ENCODE measurements at places on chromosomes 3 and 15.

DNA sequence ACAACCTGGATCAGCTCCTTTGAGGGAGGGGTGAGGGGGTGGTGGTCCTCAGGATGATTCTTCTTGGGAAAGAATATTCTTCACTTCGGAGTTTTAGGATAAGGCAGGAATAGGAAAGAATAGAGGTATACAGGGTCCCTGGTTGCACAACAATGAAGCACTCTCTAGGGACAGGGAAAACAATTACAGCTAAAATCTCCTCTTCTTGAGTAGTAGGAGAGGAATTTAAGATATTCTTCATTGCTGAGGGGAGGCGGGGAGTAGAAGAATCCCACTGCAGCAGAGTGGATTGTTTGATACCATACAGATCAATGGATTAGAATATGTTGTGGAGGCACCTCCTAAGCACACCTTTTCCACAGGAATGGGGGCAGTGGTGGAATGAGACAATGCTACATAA is 20.5 kb downstream of the SLC9C1 start:
- no peak for DNase-seq

- DNase-seq = no peak
These were observed 392.3 kb upstream of the NECTIN3 start for GRCh38 chr3:110679285-110679684.

DNA sequence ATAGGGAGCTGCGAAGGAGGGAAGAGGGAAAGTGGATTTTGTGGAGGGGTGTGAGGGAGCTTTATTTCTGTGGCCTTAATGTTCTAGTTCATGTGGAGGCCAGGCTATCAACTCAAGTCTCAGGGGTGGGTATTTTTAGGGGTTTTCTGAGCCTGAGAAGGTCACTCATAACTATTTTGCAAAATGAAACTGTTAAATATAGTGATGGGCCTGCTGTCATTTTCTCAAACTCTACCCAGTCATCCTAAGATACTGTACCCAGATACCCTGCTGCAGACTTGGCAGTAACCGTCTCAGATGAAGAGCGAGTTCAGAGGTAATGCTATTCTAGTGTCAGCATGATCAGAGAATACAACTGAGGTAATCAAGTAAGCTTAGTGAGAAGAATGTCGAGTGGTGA is 545.0 kb upstream of the TBL1XR1 start:
- DNase-seq = no peak

GRCh38 chr3:117399311-117400078 is 689.9 kb downstream of the TUSC7 start:
- DNase-seq = no peak

DNA sequence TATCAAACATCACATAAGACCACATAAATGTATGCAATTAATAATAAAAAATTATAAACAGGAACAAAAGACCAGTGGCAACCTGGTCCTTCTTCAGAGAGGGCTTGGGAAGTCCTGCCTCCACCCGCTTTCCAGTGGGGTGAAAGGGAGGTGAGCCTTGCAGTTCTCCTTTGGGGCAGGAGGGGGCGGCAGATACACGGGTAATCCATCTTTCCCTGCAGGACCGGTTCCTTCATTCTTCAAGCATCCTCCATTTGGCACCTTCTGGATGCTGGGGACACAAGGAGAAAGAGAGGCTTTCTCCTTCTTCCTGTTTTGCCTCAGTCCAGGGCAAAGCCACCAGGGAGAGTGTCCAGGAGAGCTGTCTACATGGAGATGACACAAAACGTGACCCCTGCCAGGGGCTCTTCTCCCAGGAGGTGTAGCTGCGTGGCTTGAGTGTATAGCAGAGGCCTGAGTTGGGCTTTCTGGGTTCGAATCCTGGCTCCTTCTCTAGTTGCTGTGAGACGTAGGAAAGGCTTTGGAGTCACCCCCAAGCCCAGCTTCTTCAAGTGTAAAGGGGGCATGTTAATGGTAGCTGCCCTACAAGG is 23.2 kb downstream of the RPLP1 start:
- peak; percentile 72 for DNase-seq

- DNase-seq = no peak
These were observed 111.0 kb downstream of the UACA start for GRCh38 chr15:70652341-70652740.

GRCh38 chr15:42088801-42089640 is 5.3 kb downstream of the PLA2G4D start:
- DNase-seq = no peak

- DNase-seq = no peak
These were observed 153.9 kb downstream of the APBA2 start for GRCh38 chr15:29039466-29040369.

- DNase-seq = no peak
These were observed 55.2 kb upstream of the GBE1 start for GRCh38 chr3:81816473-81817250.

DNA sequence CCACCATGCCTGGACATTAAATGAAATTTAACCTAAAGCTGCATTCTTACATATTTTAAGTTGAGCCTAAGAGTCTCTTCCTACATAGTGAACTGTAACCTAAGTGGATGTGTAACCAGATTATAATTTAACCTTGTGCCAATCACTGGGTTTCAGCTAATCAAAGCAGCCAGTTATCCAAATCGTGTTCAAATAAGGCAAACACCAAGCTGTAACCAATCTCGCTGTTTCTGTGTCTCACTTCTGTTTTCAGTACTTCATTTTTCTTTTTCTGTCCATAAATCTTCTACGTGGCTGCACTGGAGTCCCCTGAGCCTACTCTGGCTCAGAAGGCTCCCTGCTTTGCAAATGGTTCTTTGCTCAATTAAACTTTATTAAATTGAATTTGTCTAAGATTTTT is 186.1 kb upstream of the CNTN6 start:
- DNase-seq = no peak

GRCh38 chr15:85878828-85879225 is 84.1 kb upstream of the KLHL25 start:
- DNase-seq = no peak

- DNase-seq = no peak
These were observed 92.0 kb downstream of the ATG7 start for GRCh38 chr3:11364181-11364580.

GRCh38 chr15:80699981-80700380 is 4.9 kb downstream of the ABHD17C start:
- no peak for DNase-seq

DNA sequence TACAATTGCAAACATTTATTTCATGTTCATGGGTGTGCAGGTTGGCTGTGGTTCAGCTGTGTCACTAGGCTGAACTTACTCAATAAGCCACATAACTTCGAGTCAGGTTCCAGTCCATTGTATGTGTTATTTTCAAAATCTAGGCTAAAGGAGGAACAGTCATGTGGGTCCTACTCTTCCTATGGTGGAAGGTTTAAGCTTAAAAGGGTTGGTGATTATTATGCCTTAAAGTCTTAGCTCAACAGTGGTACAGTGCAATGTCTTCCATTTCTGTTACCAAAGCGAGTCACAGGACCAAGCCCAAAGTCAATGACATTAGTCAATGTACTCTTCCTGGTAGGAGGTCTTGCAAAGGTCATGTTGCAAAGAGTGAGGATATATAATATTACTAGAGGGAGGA is 78.2 kb downstream of the ATG7 start:
- peak; percentile 17 for DNase-seq

DNA sequence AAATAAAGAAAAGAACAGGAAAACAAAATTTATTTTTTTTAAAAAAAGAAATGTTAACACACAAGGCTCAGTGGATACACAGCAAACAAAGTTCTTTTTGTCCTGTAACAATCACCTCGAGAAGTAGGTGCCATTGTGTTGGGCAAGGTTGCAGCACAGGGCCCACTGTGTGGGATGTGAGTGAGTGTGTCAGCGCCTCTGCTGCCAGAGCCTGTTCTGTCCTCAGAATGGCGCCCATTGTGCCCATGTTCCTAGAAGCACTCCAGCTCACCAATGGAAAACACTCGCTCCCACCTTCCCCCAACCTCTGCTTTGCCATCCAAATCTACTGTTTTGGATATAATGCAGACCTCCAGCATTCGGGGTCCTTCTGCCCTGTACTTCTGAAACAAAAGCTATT is 84.9 kb upstream of the CLDN18 start:
- no peak for DNase-seq

DNA sequence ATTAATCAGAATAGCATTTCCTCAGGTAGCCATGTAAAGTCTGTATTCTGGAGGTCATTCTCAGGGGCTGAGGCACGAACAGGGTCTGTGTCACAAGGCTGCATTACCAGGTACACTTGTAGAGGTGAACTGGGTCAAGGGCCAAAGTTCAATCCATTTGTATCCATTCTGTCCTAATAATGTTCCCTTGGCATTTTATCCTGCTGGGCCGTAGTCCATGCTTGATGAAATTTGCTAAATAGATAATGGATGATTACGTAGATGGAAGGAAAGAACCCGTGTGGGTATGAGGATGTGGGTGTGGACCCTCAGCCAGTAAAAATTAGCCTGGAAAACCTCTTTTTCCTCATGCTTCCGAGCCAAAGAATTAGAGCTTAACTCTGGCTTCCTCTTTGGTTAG is 785.9 kb downstream of the GRM7 start:
- no peak for DNase-seq

GRCh38 chr3:176687754-176688153 is 509.5 kb downstream of the TBL1XR1 start:
- no peak for DNase-seq
